Central memory CD4-positive, alpha-beta T cell (primary cell): ENCODE measurements at places on chromosomes 5 and 9.

GRCh38 chr5:115165790-115166189 is 3.9 kb downstream of the TRIM36 start:
- DNase-seq = no peak

DNA sequence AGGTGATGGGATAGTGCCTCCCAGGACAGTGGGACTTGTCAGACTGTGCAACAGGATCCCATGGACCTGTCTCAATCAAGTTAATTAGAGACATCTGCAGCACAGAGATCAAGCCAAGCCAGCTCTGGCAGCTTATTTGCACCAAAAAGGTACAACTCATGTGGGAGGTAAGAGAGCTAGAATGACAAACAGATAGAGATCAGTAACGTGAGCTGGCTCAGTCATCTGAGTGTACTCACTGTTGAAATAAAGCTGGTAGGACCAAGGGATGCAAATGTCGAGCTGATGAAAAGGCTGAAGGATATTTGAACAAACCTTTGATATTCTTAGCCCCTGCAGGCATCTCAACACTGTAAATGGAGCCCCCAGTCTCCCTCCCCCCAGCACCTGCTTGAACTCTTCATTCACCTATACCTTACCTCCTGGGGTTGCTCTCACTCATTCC is 198.1 kb downstream of the EFNA5 start:
- no peak for DNase-seq

- peak; percentile 70 for DNase-seq
Observed at GRCh38 chr9:114382699-114383520, 4.9 kb downstream of the AKNA start.

GRCh38 chr5:124642151-124642550 is 104.3 kb downstream of the ZNF608 start:
- no peak for DNase-seq

DNA sequence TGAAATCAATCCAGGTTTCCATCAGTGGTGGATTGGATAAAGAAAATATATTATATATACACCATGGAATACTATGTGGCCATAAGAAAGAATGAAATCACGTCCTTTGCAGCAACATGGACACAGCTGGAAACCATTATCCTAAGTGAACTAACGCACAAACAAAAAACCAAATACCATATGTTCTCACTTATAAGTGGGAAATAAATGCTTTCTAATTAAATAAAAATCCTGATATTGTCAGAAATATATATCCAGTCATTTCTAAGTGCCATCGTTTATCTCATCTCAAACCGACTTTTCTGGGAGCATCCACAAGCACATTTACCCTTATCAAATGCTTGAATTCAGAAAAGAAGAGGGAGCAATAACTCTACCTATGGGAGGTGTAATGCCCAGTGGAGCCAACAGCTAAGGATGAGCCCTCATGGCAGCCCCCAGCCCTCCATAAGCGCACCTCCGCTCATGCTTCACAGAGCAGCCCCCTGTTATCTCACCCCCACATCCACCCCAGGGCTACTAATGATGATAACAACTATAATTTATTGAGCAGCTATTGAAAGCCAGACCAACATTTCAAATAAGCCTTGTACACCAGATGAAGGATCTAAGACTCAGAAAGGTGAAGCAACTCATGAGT is 101.7 kb upstream of the SPOCK1 start:
- no peak for DNase-seq

DNA sequence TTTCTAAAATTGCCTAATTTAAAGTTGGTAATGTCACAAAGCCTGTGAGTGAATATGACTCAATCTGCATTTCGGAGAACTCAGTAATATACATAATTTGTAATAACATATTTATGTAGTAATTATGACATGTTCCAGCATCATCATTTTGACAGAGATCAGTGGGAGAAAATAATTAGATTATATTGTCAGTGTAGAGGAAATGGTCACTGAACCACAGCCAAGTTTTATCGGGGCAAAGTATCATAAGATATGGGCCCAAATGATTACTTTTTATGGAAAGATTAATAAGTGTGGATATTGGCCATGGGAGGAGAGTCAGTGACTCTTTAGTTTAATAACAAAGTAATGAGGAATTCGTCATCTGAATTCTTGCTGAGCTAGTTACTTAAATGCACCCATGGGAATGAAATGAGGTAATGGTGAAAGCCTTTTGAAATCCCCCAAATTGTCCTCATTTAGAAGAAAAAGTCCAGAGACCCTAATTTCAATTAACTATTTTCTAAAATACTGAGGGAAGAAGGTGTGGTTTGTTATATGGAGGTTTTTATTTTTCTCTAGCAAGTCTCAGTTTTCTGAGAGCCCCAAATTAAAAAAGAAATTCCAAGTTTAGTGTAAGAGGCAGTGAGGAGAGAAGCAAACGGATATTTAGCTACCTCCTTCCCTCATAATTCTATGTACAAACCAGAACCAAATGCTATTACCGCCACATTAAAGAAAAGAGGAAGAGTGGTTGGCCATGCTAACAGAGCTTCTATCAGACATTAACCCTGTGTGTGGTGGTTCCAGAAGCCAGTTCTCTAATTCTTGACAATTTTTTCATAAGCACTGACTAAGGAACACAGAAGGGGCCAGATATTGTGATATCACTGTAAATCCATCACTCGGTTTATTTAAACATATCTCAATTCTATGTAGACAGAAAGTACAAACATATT is 37.7 kb upstream of the MRPS30 start:
- no peak for DNase-seq

DNA sequence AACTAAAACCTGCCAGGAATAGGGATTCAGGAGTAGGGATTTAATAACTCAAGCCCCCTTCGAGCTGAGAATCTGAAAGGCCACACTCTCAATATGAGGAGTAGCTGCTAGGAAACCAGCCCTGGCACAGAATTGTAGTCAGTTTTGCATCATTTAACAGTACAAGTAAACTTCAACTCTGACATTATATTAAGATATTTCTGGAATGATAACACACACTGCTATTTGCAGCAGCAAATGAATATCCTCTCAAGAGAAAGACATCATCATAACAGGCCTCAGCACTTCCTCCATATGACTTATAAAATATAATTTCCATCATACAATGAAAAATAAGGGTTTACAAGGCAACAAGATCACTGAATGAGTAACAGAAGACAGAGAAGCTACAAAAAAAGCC is 138.2 kb upstream of the RFX3 start:
- DNase-seq = no peak

GRCh38 chr5:74503-75109 is 17.4 kb upstream of the PLEKHG4B start:
- no peak for DNase-seq

DNA sequence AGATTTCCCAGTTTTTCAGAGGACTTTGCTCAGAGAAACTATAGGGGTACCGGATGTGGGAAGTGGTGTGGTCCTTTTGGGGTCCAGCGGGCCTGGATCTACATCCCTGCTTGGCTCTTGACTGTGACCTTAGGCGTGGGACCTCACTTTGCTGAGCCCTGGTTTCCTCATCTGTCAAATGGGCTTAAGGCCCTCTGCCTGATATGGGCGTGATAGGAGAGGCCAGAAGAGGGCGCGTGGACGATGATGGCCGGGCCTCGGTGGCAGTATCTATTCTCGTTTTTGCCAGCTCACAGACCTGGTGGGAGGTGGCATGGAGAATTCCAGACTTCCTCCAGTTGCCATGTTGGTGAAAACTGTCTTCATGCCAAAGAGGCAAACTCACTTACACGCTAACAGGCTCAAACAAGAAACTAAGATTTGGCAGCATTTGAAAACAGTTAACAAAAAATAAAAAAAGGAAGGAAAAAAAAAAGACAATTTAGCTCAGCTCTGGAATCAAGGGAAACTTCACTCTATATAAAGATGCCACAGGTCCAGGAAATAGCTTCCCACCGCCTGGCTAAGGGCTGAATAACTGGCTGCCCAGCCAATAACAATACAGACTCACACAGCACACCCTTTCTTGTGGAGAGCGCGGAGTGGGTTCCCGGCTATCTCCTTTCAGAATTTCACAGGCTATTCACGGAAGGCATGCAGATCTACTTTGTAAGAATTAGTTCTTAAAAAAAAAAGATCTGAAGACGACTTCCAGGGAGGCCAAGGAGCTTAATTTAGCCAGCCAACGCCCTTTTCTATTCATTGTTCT is 1.7 kb downstream of the SH3PXD2B start:
- DNase-seq = no peak

GRCh38 chr5:151904909-151905308 is 19.7 kb downstream of the GLRA1 start:
- no peak for DNase-seq

- no peak for DNase-seq
Observed at GRCh38 chr5:147417135-147417813, 92.6 kb downstream of the DPYSL3 start.

DNA sequence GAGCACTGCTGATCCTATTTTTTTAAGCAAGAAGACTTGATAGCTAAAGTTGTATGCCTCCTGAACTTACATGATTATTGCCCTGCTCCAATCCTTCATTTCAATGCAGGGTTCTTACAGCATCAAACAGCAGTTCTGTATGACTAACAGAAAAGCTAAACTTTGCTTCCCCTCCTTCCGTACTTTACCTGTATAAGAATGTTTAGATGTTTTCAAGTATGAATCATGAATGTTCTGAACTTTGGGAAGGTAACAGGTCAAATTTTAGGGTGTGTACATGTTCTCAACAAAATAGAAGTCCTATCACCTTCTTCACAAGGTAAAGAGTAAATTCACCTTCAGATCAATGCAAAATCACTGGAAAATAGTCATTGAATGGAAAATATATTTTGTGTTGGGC is 972.6 kb upstream of the SEMA6A start:
- DNase-seq = no peak

DNA sequence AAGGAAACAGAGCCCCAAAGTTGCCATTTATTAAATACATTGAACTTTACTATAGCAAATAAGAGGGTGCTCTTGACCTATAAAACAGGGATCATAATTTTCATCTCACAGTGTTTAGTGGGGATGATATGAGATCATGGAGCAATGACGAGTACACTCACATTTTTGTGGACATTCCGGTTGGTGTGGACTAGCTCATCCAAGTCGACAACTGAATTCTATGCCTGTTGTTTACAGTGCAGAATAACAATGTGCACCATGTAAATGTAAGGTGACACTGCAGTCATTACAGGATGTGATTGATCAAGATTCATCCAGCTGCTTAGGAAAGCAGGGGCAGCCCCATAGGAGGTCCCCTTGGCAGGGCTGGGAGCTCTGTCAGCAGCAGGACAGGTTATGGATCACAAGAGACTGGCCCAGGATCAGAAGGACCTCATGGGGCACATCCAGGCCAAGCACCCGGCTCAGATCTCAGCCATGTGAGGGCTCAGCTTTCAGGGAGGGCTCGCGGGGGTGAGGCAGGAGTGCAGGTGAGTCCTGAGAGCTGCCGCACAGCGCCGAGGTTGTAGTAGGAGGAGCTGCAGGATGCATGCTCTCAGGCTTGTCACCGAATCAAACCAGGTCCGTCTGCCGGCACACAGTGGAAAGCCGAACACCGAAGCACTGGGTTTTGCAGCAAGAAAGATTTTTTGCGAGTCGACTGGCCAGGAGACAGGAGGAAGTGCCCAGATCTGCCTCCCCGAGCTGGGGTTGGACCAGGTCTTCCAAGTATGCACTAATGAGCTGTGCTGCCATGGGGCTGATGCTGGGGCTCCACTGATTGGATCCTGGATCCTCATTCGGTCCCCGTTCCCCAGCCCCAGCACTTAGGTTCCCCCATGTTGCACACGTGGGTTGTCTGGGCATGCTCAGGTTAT is 28.2 kb downstream of the MRPL36 start:
- no peak for DNase-seq

DNA sequence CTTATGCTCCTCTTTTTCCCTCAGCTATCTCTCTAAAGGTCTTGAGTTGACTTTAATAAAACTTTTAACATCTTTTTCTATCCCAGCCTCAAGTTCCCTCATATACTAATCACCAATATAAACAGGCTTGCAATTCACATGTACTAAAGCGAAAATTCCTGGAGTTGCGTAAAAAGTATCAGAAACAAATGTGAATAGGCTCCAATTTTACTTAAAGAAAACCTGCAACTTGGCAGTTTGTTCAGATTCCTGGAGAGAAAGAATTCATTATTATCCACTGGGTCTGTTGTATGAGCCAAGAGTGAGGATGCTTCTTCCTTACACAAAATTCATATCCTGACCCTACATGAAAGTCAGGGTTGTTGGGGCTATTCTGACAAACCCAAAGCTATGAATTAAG is 384.2 kb downstream of the DTWD2 start:
- DNase-seq = no peak

DNA sequence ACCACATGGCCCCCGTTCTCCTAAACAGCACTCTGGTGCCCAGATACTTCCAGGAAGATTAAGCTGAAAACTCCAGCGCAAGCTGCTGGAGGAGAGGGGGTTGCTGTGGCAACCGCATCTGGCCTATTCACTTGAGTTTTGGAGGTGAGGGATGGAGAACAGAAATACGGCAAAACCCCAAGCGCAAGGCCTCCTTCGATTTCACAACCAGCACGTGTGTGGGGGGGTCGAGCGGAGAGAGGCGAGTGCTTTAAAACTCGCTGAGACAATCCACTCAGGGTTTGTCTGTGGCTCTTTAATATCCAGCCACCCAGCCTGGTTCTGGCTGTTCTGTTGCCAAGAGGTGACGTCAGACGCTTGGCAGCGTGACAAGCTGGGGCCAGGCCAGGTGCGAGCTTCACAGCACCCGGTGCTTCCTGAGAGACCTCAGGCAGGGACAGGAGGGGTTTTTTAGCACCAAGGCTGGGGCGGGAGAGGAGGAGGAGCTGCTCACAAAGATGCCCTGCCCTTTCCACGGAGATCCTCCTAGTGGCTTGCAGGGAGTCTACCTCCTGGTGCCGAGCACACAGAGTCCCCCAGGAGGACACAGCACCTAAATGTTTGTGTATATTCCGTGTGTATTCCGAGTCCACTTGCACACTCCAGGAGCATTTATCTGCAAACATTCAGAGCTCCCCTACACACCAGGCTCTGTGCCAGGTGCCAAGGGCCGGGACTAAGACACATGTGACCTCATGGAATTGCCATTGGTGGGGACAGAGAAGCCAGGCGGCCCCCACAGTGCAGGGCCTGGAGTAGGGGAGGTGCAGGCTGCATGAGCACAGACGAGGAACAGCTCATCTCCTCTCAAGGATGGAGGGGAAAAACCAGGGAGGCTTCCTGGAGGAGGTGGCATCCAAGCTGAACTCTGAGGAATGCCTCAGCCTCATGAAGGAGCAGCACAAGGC is 194.6 kb downstream of the OLFM1 start:
- no peak for DNase-seq

- DNase-seq = peak; percentile 8
Observed at GRCh38 chr5:56412601-56413379, 179.7 kb upstream of the ANKRD55 start.

GRCh38 chr5:34620185-34620584 is 35.9 kb upstream of the RAI14 start:
- DNase-seq = no peak

- DNase-seq = peak; percentile 6
Observed at GRCh38 chr9:33263131-33264002, 1.1 kb downstream of the BAG1 start.
